CD8-positive, alpha-beta T cell (primary cell): ENCODE measurements at places on chromosomes 13 and 19.

DNA sequence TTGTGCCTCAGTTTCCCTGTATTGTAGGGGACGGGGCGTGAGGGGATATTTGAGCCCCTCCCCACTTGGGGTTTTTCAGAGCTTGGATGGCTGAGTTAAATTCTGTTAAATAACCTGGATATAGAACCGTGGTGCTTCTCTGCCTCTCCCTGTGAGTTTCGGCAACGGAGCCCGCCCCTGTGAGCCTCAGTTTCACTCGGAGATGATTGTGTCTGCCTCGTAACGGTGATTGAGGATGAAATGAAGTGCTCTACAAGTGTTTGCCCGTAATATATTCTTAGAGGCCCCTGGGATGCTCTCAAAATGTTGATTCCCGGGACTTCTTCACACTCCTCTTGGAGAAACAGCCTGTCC lies 509 bp downstream of the KXD1 start:
- DNase-seq = no peak

DNA sequence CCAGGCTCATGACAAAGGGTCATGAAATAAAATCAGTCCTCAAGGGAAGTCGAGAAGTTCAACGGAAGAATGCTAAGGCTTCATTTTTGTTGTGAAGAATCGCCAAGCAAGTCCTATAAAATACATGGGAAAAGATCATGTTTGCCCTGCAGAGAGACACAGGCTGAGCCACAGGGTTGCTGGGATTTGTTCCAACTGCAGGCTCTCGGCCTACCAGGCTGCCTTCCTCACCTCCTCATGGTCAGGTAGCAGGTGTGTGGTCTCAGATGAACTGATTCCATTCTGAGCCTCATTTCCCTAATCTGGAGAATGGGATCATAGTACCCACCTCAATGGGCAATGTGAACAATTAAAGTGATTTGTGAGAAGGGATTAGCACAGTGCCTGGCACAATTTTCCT lies 114.9 kb upstream of the SPATA13 start:
- no peak for DNase-seq

DNA sequence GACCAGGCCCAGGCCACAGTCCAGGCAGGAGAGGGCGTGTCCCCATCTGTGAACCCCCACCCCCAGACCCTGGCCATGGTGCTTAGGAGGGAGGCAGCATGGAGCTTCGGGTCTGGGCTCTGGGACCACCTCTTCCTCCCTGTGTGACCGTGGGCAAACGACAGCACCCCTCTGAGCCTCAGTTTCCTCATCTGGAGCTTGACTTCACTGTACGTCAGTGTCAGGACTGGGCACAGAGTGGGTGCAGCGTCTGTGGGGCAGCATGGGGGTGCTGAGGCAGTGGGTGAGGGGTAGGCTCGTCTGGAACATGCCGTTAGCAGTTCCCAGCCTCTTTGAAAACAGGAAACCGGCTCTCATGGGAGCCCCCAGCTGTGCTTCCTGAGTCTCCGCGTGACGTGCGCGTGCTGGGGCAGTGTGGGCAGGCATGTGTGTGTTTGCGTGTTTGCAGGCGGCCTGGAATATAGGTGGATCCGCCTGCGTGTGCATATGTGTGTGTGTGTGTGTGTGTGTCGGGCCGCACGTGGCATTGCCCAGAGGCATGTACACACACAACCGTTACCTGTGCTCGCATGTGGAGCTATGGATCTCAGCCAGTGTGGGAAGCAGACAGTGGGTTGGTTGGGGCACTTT lies 15.8 kb downstream of the ARRDC2 start:
- peak; percentile 91 for DNase-seq

GRCh38 chr13:89382981-89383380 lies 1711.8 kb downstream of the SLITRK5 start:
- DNase-seq = no peak

DNA sequence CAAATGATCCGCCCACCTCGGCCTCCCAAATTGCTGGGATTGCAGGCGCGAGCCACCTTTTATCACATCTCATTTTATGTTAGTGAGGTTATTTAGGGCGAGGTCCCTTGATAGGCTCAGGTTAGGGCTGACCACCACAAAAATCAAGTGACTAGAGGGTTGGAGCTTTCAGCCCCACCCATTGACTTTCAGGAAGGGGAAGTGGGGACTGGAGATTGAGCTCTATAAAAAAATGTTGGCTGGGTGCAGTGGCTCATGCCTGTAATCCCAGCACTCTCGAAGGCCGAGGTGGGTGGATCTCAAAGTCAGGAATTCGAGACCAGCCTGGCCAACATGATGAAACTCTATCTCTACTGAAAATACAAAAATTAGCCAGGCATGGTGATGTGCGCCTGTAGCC lies 20.1 kb downstream of the FPR3 start:
- no peak for DNase-seq

GRCh38 chr13:109131698-109132257 lies 502.4 kb downstream of the MYO16 start:
- no peak for DNase-seq
